AG09319 (cell line): ENCODE measurements at places on chromosomes 5 and 9.
A peak's percentile ranks its signal among the peaks of the same experiment; 100 is the strongest.

- DNase-seq, result no peak
Observed at GRCh38 chr5:102307232-102307631, 11.1 kb upstream of the SLCO4C1 start.

DNA sequence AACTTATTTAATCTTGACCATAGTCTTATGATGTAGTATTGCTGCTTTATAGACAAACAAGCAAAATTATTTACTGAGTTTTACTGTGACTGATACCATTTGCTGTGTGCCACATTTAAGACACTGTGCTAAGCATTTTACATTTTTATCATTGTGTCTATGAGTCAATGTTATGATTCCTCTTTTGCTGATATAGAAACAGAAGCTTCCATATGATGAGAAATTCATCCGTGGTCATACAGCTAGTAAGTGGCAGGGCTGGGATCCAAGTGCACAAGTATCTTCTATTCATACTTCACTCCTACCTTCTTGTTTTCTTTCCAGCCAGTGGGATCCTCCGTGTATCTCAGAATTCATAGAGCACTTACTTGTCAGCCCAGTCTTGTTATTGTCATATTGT is 17.1 kb upstream of the IFNK start:
- DNase-seq, result no peak

DNA sequence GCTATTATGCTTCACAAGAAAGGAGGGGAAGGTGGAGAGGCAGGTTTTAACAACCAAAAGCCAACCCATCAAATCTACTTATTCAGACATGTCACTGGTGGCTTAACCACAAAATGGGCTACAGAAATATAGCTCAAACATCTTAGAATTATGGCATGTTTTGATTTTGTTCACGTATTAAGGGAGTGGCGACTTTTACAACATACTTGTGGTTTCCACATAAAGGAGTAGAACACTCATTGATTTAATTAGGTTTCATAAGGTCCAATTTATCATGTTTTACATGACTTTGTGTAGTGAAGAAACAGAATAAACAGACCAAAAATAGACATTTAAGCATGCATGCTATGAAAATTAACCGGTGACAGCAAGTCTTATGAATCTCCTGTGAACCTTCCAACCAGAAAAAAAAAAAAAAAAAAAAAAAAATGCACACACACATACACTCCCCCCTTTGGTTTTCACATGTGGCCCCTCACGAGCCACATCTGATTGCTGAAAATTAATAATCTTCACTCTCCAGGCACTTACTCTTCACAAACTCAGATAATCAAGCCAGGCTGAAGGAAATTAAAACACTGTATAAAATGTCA is 5.4 kb downstream of the ZNF608 start:
- DNase-seq, result peak; percentile 67

DNA sequence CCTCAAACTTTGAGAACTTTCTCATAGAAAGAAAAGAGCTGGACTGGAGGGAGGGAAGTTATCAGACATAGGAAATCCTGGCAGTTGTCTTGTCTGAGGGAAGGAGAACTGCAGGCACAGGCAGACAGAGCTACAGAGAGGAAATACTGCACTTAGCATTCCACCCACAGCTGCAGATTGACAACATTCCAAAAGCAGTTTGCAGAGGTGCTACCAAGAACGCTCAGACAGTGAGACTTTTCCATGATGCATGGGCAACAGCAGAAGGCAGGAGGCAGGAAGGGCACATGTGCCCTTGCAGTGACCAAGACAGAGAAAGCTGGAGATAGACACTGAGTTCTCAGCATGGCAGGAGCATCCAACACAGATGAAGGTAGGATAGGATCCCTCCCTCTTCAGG is 327.5 kb upstream of the ZNF462 start:
- no peak for DNase-seq

DNA sequence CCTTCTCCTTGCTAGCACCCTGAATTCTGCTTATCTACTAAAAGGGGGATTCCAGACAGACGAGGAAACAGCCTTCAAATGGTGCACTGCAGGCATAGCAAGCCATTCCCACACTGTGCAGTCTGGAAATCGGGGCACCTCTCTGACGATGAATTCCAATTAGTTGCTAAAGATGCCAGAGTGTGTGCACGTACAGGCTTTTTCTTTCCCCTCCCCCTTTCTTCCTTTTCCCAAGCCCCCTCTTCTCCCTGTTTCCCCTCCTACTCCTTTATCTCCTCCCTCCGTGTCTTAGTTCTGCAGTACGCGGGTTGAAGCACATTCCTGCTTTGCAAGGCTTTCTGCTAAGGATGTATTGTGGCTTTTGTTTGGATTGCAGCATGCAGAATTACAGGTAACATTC is at the start of gene GPR21:
Gene GPR21 (plus strand): TSS at position 316 of the 400 bp plus-strand sequence. CDS start 900 bp downstream, outside the sequence.
- DNase-seq, result no peak

DNA sequence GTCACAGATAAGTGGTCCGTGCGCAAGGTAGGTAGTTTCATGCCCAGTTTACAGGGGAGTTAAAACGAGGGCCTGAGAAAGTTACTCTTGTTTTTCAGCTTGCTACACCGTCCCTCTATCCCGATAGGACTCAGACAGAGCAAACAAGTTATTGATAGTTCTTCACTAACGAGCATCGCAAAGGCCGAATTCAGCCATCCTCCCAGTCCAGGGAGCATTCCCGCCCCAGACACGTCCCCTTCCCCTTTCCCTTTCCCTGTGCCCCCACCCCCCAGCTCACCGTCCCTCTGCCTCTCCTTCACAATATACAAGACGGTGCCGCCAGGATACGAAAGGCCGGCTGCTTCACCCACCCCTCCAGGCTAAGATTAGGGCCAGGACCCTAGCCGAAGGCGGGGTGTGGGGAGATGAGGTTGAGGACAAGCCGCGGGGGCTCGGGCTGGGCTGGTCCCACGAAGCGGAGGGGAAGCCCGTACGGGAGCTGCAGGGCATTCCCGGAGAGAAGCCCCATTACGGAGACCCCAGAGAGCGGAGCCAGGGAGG is 599 bp downstream of the KIAA1191 start:
- no peak for DNase-seq

DNA sequence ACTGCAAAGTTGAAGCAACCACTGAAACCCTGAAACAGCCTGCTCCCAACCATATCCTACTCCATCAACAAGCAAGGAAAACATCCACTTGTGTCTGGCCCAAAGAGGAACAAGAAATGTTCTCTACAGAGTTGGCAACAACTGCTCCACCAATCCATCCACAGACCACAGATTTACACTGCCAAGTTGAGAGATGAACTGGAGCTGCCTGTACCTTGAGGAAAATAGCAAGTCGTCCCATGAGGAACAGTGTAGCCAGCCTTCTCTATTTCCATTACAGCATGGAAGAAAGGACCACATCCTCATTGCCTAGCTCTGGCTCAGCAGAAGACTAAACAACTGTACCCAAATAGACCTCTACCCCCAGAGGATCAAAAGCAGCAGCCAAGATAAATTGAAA is 60.4 kb downstream of the DEPDC1B start:
- no peak for DNase-seq

DNA sequence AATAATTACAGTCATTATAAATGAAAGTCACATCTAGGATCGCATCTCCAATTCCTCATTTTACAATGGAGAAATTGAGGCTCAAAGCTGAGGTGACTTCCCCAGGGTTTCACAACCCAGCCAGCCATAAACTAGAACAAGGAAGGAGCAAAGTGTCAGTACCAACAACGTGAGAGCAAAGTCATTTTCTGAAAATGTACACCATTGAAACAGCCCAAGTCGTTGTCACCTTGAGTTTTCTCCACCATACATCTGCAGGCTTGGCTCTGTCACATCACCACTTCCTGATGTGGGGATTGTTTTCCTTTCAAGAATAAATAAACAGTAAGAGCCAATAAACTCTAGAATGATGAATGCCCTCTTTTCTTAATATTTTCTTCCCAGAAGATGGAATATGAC is 184.5 kb upstream of the PTGER4 start:
- no peak for DNase-seq
